ENCODE measurements at places on chromosomes 7 and 10.

DNA sequence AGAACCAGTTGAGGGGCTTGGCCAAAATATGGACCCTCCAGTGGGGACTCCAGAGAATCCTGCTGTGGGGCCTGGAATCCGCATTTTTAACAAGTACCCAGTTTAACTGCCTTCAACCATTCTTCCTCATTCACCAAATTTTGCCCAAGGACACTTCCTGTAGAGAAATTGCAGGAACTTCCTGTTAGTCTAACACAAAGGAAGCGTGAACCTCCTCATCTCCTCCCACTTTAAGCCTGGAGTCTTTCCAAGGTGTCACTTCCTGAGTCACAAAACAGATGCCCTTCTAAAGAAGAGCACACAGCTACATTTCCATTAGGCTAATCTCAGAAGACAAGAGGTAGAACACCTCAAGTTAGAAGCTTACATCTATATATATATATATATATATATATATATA, 188.4 kb downstream of the PPP1R17 start:
- no peak for DNase-seq

GRCh38 chr7:134553976-134554375, 5.1 kb downstream of the AKR1B15 start:
- no peak for DNase-seq

DNA sequence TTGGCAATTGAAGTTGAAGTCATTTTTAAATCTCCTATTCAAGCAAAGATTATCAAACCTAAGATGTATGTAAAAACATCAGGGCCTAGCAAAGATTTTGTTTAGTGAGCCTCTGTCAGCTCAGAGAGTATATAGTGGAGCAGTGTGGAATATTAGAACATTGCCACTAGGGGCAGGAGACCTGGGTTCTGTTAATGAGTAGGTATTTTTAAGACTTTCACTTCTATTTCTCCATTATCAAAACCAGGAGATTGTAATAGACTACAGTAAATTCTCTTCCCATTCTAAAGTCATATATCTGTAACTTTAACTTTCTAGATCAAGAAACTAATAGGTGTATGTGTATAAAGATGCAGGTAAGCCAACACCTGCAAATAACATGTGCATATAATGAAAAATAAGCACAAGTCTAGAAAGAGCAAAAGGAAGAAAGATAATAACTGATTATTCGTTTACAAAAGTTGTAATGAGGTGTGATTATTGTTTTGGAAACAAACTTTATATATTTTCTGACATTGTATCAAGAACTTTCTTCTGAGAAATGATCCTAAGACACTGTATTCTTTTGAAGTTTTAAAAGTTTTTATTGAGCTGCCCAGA, 64.4 kb downstream of the KCND2 start:
- DNase-seq, result no peak

DNA sequence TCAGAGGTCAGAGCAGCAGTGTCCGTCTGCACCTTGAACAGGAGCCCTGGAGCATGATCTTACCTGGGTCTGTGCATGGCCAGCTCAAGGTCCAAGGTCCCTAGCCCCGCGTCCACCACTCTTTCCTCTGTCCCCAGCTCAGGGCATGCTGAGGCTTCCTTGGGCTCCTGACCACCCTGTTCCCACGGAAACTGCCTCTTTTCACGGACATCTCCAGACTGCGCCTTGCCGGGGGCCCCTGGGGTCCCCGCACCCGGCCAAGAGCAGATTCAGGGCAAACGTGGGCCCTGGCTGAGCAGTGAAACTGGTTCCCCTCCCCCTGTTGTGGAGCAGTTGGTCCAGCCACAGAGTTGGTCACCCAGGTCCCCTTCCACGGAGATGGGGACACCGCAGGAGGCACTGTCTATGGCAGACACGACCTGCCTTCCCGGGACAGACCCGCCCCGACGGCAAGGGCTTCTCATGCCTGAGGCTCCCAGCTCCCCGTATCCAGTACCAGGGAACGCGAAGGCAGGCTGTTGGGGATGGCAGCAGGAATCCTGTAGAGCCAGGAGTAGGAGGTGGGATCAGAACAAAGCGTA, 217.4 kb upstream of the PPP2R2D start:
- no peak for DNase-seq

- DNase-seq, result no peak
These were observed 20.7 kb downstream of the ABI1 start for GRCh38 chr10:26839966-26840627.

GRCh38 chr7:96826089-96826488, 116.4 kb upstream of the SEM1 start:
- DNase-seq, result no peak

- DNase-seq, result no peak
These were observed 24.7 kb downstream of the VIPR2 start for GRCh38 chr7:159119851-159120539.

DNA sequence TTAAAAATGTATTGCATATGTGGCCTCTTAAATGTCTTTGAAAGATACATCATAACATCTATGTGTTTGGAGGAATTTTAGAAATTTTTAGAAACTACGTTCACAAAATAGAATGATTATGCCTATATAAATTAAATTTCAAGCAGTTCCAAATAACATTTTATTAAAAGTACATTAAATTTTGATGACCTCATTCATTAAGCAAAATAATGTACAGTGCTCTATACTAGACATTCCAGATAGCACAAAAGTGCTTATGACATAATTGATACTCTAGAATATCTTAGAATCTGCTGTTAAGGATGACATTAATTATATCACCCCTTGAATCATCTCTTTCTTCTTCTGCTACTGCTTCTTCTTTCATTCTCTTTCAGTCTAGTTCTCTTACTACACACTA, 528.9 kb downstream of the GFRA1 start:
- no peak for DNase-seq

- peak; percentile 47 for DNase-seq
These were observed 33.4 kb downstream of the RHOBTB1 start for GRCh38 chr10:60910543-60910942.
